SK-N-DZ (cell line): ENCODE measurements at places on chromosomes 16 and 17.

- DNase-seq = peak; percentile 76
These were observed 5.2 kb upstream of the GRIN2C start for GRCh38 chr17:74864866-74865395.

DNA sequence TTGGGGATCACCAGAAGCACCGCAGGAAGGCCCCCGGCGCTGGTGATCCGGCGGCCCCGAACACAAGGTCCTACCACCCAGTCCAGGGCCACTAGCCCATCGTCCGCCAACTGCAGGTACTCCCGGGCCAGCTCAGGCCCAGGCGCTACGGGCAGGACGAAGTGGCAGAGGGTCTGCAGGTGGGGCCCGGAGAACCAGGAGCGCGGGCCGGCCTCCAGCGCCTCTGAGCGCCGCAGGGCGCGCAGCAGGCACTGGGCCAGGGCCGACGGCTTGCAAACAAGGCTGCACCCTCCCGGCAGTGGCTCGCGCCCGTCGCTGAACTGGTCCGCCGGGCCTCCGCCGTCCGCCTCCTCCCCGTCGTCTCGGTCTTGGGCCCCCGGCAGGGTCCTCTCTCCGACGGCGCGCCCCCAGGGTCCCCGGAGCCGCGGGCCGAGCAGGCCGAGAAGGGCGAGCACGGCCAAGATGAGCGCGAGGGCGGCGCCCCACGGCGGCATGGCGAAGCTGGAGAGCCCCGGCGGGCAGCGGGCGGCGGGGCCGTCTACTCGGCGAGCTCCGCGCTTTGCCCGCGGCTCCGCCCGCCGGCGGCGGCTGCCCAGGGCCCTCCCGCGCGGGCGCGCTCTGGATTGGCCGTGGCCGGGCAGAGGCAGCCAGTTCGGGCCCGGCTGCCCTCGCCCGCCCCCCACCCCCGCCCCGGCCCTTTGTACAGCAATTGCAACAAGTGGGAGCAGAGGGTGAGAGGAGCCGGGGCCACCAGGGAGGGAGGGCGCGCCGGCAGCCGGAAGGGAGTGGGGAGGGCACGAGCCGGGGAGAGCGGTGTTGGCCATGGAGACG lies at the start of gene ABHD15:
Gene ABHD15, minus strand, starts transcription at position 565 of the 831 bp plus-strand sequence. Its CDS starts 71 bp downstream, at position 494.
- peak; percentile 57 for DNase-seq

- DNase-seq = no peak
These were observed 44.9 kb downstream of the ABCA8 start for GRCh38 chr17:68910251-68910705.

- DNase-seq = no peak
These were observed 100.6 kb downstream of the PITPNC1 start for GRCh38 chr17:67477687-67478086.

DNA sequence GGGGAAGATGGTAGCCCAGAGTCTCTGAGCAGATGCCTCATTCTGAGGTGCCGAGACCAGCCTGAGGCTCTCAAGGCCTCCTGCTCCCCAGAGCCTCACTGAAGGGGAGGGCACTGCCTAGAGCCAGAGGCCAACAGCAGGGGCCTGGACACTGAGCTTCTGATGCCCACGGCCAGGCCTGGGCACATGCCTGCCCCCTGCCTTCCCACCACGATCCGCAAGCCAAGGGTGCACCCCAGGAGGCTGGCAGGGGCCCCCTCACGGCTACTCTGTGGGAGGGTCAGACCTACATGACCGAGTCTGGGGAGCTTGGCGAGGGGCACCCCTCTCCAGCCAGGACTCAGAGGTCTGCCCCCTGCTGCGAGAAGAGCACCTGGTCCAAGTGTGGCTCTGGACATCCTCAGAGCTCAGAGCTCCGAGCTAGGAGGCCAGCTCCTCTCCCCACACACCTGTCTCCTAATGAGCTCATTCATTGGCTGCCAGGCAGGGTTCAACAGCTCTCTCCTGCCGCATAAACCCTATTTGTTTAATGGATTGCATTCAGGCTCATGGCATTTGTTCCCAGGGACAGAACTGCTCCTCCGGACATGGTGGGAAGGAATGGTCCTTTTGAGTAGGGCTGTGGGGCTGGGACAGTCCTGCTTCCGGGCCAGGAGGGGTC lies 13.9 kb downstream of the OTOP3 start:
- DNase-seq = no peak

DNA sequence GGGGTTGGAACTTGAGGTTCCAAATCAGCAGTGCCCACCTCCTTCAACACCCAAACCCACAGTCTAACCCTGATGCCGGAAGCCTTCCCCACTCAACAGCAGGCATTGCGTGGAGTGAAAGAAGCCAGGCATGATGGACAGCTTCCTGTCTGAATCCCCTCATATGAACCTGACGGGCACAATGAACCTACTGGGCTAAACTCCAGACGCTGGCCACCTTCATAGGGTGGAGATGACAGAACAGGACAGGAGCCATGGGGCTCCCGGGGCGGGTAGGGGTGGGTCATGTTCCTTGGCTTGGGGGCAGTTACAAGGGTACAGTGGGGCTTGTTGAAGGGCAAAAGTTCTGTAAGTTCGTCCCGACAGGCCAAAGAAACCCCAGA lies 460 bp upstream of the HSBP1 start:
- DNase-seq = no peak

DNA sequence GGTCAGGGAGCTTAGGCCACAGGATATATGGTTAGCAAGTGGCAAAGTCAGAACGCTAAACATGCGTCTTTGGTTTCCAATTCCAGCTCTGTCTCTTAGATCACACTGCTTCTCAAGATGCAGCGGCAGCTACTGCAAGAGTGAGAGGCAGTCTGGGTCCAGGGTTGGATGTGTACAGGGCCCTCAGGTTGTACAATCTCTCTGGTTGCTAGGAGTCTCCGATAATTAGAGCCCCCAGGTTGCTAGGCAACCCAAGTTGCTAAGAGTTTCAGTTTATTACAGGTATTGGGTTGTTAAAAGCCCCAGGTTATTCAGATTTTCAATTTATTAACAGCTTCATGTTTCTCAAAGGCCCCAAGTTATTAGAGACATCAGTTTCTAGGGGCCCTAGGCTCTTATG lies 15.5 kb upstream of the SPACA3 start:
- DNase-seq = no peak

- no peak for DNase-seq
These were observed 27.6 kb downstream of the ANKRD40 start for GRCh38 chr17:50680126-50680525.

GRCh38 chr16:777826-778225 lies 10.4 kb downstream of the RPUSD1 start:
- DNase-seq = no peak

DNA sequence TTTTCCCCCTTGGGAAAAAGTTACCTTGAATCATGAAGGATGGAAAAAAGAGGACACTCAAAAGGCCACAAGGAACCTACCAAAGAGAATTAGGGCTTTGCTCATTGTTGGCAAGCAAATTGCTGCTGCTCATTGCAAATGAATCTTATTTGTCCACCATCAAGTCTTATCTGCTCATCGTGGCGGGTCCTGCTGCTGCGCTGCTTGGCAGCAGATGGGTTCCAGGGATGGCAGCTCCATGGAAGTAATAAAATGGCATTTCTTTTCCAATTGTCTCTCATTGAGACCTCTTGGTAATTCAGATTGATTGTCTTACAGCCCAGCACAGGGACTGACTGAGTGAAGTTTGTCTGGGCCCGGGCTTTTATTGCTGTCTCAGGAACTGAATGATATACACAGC lies 118.7 kb downstream of the MRM1 start:
- DNase-seq = peak; percentile 66

DNA sequence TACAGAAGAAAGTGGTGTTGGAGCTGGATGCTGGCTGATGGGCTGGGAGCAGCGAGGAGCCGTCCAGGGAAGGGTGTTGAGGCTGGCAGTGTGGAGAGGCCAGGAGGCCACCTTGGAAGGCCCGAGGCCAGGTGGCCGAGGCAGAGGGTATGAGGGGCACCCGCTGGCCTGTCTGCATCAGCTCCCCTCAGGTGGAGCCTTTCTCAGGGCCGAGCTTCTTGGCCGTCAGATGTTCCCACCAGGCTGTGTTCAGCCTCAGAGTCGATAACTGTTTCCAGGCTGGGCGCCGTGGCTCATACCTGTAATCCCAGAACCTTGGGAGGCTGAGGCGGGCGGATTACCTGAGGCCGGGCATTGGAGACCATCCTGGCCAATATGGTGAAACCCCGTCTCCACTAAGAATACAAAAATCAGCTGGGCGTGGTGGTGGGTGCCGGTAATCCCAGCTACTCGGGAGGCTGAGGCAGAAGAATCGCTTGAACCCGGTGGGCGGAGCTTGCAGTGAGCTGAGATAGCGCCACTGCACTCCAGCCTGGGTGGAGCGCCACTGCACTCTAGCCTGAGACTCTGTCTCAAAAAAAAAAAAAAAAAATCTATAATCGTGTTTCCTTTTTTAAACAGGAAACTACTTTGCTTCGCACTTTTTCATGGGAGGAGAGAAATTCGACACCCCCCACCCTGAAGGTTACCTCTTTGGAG lies 25.3 kb downstream of the MGRN1 start:
- DNase-seq = no peak

DNA sequence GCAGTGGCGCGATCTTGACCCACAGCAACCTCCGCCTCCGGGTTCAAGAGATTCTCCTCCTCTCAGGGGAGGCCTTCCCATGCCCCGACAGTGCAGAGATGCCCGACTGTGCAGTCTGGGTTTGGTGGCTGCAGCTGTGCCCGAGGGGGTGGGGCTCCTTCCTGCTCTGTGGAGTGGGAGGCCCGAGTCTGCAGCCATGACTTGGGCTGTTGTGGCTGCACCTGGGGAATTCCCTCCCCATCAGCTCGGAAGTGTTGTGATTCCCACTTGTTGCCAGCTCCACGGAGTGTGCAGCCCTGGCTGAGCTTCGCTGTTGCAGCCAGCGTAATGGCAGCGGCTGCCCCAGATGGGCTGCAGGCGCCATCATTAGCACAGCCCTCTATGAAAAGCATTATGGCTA lies 66.4 kb upstream of the SMIM36 start:
- no peak for DNase-seq

GRCh38 chr17:72419866-72420774 lies 299.3 kb downstream of the SOX9 start:
- no peak for DNase-seq
